ENCODE measurements at places on chromosomes 1 and 21. TPM values are rescaled to one million over a fixed set of nuclear protein-coding genes. Genes with fewer than 3 reads are reported as not detected.

DNA sequence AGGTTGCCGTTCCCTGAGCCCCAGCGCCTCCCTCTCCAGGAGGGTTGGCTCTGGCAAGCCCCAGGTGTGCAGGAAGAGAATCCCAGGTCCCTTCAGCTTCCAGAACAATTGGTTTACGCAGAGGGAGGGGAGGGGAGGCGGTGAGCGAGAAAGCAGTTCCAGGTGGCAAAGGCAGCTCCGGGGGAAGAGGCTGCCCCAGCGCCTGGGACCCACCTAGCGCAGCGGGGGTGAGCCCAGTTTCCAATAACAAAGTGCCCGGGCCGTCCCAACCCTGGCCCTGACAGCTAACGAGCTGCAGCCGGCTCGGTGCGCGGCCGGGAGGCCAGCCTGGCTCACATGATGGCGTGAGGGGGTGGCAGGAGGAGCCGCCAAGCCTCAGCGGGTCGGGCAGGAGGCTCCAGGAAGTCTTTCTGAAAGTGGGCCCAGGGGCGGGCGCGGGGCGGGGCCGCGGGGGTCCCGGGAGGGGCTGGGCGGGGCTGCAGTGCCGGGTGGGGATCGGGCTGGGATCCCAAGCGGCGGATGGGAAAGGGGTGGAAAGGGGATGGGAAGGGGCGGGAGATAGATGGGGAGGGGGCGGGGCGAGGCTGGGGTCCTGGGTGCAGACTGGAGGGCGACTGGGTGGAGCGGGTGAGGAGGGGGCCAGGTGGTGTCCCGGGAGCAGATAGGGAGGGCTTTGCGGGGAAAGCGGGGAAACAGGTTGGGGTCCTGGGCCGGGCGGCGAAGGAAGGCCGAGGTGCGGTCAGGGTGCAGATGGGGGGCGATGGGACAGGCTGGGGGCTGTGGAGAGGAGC lies 22.8 kb downstream of the DHRS3 start:
- peak; percentile 85 for DNase-seq

Gene ZNF695
- total RNA-seq, result 1.3 TPM

- no peak for DNase-seq
Observed at GRCh38 chr1:117648015-117648414, 42.2 kb downstream of the TENT5C start.

Gene TRIM58
- 0.97 TPM for total RNA-seq

- no peak for DNase-seq
Observed at GRCh38 chr1:150793221-150793620, 14.8 kb downstream of the CTSK start.
